CD8-positive, alpha-beta memory T cell (primary cell): ENCODE measurements at places on chromosomes 12 and 14.

GRCh38 chr14:104451474-104451873, 128.1 kb upstream of the C14orf180 start:
- DNase-seq = no peak

DNA sequence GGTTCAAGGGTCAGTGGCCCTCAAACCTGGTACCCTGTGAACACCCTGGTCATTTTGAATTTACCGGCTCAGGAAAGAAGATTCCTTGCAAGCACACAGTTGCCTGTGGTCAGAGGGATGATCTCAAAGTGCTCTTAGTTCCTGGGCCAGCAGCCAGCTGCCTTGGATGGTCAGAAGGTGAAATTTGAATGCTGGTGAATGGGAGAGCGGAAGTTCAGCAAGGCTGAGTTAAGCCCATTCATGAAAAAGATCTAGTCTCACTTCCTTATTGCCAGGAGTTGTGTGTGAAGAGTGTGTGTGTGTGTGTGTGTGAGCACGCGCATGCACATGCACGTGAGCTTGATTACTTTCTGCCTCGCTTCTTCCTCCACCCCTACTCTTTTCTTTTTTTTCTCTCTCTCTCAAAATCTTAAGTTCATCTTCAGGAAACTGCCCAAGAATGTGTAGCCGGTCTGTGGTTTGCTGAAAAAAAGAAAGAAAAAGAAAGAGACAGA, 155.5 kb upstream of the CCND2 start:
- peak; percentile 36 for DNase-seq

DNA sequence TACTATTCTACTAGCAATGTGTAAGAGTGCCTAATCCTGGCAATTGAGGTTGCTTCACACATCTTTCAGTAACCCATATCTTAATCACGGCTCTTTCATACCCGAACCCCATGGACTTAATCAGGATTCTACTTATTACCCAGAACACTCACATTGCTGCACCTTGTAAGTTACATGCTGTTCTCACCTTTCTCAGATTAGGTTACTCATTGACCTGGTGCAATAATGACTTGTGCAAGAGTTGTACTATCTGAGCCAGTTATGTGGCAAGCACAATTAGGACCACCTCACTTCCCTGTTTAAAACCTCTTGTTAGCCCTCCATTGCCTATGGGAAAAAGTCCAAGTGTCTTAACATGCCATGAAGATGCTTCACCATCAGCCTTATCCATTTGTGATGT, 306.7 kb upstream of the E2F7 start:
- DNase-seq = no peak

DNA sequence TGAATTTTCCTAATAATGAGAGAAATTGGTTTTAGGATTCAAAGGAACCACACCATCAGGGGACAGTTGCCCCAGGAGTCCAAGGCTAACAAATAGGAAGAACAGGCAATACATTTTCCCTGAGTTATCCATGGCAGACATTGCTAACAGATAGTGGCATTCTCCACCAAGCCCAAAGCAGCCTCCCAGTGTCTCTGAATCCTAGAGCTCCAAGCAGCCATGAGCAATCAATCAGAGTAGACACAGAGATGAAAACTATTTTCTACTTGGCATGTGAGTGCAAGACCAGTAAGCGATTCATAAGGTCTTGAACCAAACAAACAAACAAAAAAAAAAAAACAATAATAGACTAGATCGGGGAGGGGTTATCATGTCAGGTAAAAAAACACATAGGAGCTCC, 515.7 kb downstream of the MED13L start:
- no peak for DNase-seq

GRCh38 chr14:56241461-56241860, 123.2 kb downstream of the PELI2 start:
- DNase-seq = no peak

GRCh38 chr12:107528731-107529365, 156.8 kb upstream of the PWP1 start:
- DNase-seq = no peak

DNA sequence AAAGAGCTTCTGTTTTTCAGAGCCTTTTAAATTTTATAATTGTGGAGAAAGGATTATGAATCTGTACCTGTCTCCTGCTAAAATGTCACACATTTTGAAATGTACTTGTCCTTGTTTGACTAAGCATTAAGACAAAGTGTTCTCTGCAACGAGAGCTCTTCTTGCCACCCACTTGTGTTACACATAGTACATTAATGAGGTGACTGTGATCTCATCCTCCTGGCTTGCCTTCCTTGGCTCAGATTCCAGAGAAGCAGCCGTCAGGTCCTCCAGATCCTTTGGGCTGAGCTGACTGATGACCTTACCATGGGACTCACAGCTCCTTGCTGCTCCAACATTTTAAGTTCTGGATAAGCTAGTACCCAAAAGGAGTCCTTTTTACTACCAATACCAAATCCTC, 81.4 kb downstream of the BBS10 start:
- no peak for DNase-seq

DNA sequence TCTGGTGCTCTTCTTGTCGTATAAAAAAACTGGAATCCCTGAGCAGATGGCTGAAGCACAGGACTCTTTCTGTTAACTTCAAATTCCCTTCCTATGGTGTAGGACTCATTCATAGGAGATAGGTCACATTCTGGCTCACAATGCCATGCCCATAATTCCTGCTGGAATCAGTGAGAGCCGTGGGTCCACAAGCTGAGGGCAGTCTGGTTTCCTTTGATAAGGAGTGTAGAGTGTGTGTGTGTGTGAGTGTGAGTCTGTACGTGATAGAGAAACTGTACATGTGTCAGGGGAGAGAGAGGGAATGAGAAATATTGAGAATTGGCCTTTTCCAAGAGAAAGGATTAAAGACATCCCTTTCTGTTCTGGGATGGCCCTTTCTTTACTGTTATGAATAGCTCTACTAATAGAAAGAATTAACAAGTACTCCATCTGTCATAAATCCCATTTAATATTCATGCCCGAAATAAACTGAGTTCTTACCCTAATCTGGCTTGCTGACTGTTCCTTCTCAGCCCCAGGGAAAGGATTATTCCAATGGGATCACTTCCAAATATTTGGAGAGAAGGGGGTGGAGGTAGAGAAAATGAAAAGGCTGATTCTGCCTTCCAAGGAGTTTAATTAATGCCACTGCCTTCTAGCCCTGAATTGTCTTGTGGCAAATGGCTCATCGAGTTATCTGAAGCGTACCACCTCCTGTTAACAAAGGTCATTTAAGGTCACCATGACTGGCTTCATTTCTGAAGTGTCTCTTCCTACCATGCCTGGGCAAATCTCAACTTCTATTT, 79.0 kb downstream of the TMX1 start:
- no peak for DNase-seq

GRCh38 chr14:88128816-88129215, 123.9 kb downstream of the GPR65 start:
- no peak for DNase-seq

- no peak for DNase-seq
Measured at GRCh38 chr12:11568155-11568761, 81.2 kb upstream of the ETV6 start.

GRCh38 chr12:110920324-110920910, at the start of gene MYL2:
Gene MYL2 (minus strand): TSS chr12:110920579. CDS start chr12:110920529, 50 bp downstream.
- no peak for DNase-seq
